ENCODE measurements at places on chromosomes 1 and 21.
A peak's percentile ranks its signal among the peaks of the same experiment; 100 is the strongest.

GRCh38 chr1:196121181-196121580 lies 487.1 kb downstream of the KCNT2 start:
- no peak for DNase-seq

- no peak for DNase-seq
These were observed 4.5 kb upstream of the ERVH48-1 start for GRCh38 chr21:42929969-42930368.

DNA sequence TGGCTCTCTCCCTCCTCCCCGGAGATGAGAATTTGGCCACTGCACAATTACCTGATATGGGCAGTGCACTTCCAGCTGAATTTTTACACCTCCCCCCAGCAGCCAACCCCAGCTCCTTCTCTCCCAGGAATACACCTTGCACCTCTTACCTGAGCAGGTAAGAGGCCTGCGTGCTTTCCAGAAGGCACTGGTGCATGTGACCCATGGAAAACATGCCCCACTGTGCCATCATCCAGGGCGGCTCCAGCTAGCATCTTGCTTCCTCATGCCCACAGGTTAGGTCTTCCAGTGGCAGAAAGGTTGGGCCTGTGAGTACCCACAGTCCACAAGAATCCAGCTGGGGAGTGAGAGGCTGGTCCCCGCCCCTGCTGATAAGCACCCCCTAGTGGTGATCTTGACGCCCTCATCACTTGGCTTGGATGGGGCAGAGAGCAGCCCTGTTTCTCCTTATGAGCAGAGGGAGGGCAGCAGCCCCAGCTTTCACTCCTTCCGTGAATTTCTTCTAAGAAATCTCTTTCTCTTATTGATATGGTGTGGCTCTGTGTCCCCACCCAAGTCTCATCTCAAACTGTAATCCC lies 57.8 kb downstream of the EDARADD start:
- DNase-seq: peak; percentile 13

DNA sequence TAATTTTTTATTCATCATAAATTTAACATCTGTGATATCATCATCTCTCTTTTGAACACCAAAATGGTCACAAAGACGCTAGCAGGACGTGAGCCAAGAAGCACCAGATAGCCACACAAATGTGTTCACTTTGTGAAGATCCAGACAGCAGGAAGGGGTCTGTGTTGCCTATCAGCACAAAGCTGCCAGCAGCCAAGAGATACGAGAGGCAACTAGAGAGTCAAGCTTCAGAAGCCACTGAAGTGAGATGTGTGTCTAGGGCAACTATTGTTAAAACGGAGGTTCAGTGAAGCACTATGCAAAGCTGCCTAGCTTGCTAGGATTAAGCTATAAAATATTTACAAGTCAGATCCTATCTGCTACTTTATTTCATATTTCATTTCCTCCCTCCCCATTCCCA lies 45.3 kb downstream of the NDC1 start:
- DNase-seq: no peak

DNA sequence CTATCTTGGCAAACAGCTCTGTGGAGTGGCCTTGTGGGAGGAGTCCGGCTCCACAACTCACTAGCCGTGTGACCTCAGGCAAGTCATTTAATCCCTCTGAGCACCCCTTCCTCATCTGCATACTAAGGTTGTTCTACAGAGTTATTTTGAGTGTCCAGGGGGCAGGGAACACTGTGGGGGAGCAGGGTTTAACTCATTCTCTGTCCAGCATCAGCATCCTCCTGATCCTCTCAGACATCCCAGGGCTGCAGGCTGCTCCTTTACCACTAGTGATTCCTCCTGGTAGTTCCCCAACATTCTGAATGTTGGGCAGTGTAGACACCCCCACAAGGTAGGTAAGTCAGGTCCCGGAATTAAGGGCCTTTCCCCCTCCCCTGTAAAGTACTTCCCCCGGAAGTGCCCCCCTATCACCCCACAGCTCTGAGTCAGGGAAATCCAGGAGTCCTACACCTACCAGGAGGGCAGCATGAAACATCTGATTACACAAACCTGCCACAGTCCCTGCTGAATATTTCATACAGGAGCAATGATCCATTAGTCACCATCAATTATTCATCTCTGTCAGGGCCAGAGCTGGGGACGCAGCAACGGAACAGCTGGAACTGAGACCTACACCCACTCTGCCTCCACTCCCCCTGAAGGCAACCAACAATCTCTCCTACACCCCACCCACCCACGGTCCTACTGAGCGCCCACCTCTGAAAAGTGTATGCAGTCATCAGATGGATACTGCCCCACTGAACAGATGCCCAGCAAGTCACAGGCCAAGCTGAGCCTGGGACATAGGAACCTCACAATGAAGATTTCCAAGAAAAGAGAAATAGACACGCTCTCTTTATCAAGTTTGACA lies 20.5 kb downstream of the SYT2 start:
- peak; percentile 14 for DNase-seq

- peak; percentile 56 for DNase-seq
These were observed 106.2 kb downstream of the CENPF start for GRCh38 chr1:214709241-214709640.

GRCh38 chr21:44299458-44300261 lies at the start of gene PFKL:
Gene PFKL (plus strand): TSS chr21:44300053. CDS start chr21:44300106, 53 bp downstream.
- peak; percentile 61 for DNase-seq

DNA sequence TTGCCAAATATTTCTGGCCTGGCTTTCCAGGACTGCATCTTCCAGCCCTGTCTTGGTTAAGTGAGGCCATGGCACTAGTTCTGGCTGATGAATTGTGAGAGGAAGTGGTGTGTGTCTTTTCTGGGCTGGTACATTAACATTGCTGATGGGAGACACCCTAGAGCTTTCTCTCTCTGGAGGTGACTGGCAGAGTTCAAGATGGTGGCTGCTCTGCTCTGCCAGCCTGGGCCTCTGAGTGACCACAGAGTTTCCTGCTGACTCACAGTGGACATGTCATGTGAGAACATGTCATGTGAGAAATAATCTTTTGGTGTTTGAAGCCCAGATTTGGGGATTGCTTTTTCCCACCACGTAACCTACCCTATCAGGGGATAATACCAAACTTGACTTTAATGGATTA lies 218.0 kb upstream of the KIAA0040 start:
- no peak for DNase-seq

DNA sequence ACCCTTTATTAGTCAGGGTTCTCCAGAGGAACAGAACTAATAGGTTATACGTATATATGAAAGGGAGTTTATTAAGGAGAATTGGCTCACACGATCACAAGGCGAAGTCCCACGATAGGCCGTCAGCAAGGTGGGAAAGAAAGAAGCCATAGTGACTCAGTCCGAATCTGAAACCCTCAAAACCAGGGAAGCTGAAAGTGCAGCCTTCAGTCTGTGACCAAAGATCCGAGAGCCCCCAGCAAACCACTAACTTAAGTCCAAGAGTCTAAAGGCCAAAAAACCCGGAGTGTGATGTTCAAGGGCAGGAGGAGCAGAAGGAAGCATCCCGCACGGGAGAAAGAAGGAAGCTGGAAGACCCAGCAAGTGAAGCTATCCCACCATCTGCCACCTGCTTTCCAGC lies 9.9 kb downstream of the IFNLR1 start:
- no peak for DNase-seq

DNA sequence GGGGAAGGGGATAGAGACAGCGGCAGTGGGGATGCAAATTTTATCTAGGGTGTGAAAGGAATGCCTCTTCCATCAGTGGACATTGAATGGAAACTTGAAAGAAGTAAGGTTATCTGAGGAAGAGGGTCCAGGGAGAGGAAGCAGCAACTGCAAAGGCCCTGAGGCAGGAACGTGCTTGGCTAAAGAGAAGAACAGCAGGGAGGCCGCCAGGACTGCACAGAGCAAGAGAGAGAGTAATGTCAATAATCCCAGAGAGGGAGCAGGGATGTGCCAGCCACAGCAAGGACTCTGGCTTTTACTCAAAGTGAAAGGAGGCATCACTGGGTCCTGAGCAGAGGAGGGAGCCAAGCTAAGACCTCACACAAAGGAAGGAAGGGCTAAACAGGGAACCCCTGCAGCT lies 50.9 kb downstream of the KCND3 start:
- DNase-seq: no peak

GRCh38 chr1:159171254-159171687 lies at the start of gene CADM3:
Gene CADM3 (plus strand): TSS chr1:159171615. CDS start chr1:159171766, 151 bp downstream.
- DNase-seq: no peak

DNA sequence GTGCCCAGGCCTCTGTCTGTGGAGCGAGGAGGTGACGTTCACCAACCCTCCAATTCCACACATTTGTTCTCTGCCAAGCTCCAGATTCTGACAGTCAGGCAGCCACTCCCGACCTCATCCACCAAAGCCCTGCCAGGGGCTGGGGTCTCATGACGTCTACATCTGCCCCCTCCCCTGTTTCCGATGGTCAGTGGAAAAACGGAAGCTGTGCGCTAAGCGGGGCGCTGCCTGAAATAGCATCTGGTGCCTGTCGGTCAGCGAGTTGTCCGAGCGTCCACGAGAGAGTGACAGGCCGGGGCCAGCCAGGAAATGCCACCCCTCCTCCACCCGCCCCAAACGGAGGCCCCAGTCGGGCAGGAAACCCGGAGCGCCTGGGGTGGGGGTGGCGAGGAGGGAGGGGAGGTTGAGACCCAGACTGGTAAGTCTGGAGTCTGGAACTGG lies 3.2 kb upstream of the TAL1 start:
- DNase-seq: no peak

DNA sequence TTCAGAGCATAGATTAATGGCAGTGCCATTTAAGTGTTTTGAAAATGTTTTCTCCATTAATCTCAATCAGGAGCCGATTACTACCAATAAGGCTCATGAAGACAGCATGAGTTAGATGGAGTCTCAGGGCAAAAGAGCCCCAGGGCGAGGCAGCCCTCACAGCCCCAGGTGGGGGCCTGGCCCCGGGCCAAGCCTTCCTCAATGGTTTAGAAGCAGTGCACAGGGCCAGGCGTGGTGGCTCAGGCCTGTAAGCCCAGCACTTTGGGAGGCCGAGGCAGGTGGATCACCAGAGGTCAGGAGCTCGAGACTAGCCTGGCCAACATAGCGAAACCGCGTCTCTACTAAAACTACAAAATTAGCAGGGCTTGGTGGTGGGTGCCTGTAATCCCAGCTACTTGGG lies 348.1 kb upstream of the VAMP3 start:
- no peak for DNase-seq

DNA sequence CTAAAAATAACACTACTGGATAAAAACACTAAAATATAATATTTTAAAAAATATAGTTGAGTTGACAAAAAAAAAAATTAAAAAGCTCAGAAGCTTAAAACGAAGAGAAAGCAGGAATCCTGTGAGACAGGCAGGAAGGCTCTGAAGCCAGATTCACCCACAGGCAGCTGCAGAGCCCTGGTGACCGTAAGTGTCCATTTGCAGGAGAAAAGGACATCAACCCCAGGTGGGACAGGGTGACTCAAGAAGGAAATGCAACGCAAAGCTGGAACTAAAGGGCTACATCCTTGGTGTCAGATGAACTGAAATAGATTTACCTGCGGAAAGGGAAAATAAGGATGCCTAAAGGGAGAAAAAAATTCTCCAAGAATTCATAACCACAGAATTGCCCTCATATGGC lies 46.8 kb downstream of the USP24 start:
- no peak for DNase-seq

GRCh38 chr1:212232090-212232489 lies 53.1 kb upstream of the PPP2R5A start:
- DNase-seq: no peak

- no peak for DNase-seq
These were observed 16.6 kb downstream of the IQGAP3 start for GRCh38 chr1:156555715-156556114.

- DNase-seq: no peak
These were observed 121.5 kb downstream of the CAMTA1 start for GRCh38 chr1:6906783-6907182.

- DNase-seq: no peak
These were observed 17.7 kb upstream of the ADGRB2 start for GRCh38 chr1:31781756-31782371.

DNA sequence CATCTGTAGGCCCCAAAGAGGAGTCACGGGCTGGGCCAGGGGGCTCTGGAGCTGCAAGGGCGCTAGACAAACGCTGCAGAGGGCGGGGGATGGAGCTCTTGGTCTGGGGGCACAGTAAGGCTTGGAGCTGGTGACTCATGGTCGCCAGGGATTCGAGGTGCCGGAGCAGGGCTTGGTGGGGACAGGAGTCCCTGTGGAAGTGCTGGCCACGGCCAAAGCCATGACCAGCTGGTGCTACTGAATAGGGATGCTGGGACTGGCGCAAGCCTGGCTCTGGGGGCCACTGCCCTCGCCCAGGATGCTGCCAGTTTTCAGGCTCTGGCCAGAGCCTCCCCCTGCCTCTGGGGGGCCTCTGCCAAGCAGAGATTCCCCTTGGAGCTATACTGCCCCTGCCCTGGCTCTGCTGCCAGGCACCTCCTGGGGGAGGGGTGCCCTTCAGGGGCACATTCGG lies 25.2 kb downstream of the SPOCD1 start:
- no peak for DNase-seq

DNA sequence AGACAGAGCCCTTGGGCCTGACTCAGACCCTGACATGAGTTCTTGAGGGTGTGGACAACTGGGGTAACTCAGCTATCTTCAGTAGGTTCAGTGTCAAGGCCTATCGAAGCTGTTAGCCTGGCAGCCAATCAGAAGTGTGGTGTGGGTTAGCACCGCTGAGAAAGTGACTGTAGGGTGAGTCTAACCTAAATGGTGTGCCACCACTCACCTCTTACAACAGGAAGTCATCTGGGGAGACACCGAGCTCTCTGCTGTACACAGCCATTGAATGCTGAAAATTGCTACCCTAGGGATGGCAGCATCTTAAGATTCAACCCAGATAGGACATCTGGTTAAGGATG lies 44.6 kb downstream of the RASSF5 start:
- DNase-seq: no peak

DNA sequence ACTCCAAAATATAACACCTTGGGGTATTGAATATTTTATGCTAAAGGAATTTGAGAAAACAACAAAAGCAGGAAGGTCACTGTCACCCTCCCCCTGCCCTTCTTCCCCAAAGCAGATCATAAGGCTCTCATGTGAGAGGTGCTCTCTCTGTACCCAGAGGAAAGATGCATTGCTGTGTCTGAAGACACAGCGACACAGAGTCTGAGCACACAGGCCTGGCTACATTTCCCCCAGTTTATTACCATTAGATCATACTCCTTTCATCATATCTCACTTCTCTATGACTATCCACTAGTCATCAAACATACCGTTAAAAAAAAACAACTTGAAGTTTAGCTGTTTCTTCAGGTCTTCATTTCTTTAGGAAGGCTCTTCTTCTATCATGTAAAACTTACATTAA lies 127.1 kb downstream of the PPIAL4G start:
- no peak for DNase-seq

DNA sequence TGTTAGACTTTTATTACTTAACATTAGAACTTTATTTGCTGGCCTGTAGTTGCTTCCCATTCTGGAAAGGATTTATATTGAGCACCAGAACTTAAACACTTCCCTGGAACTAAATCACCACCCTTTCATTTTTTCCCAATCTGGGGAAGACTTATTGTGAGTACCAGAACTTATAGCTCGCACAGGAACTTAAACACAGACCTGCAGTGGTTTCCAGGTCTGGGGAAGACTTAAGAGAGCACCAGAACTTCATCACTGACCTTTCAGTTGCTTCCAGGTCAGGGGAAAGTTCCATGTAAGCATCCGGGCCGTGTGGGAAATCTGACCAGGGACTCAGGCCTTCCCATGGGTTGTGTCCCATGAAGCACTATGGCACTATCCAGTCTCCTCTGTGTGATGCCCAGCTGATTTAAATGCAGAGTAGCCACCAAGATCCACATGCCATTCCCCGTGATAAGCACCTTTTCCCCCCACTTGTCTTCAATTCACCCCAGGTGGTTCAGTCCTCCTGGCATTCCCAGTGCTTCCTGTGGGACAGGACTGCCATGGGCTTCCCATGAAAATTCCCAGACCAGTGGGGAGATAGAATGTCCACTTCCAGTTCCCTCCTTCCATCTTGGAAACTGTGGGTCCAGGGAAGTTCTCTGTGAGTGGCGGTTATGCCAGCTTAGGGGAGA lies 48.9 kb downstream of the C4BPA start:
- peak; percentile 83 for DNase-seq
